ENCODE measurements at places on chromosomes 12 and 14.

DNA sequence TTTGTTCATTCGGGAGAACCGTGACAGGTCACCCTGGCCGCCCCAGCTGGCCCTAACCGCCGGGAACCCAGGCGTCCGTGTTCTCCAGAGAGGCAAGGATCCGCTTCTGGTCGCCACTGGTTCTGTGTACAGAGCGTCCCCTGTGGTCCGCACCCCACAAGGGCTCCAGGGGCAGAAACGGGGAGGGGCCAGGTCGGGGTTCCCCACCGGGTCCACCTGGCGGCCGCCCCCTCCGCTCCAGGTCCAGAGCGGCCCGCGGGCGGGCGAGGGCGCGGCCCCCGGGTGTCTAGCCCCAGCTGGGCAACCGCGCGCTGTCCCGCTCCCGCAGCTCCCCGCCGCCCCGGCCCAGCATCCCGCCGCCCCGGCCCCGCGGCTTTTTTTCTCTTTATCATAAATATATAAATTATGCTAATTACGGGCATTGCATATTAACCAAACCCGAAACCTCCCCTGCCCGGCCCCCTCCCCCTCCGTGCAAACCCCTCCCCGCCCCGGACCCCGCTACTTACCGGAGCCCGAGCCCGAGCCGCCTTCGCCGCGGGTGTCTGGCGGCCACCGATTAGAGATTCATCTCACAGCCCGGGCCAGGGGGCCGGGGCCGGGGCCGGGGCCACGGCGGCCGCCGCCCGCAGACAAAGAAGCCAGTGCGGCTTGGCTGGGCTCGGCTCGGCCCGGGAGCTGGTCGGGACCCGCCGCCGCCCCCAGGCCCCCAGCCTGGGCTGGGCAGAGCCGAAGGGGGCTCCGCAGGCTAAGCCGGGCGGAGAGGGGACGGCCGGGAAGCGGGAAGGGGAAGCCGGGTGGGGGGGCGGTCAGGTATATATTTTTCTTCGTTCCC lies 512 bp downstream of the POU6F1 start:
- DNase-seq = no peak

DNA sequence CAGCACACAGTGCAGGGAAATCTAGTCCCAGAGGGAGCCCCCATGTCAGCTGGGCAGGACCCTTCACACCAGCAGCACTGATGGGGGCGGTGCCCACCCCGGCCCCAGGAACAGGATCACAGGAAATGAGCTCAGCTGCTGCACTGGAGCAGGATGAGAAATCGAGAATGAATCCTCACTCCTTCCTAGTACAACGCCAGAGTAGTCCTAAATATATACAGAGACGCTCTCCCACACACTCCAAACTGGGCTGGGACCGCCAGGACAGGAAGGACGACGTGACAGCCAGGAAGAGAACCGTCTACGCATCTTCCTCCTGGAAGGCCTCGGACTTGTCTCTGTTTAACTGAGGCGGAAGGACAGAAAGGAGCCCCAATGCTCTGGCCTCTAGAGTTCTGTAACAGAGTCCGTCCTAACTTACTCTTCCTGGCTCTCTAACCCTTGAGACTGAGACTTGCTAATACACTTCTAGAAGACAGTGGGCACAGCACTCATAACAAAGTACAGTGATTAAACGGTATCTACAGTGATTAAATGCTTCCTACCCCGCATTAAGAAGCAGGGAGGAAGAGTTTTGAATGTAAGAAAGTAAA lies 33.4 kb downstream of the CDC42BPB start:
- DNase-seq = no peak

- DNase-seq = no peak
Measured at GRCh38 chr14:64715146-64715627, 11.0 kb downstream of the PLEKHG3 start.

DNA sequence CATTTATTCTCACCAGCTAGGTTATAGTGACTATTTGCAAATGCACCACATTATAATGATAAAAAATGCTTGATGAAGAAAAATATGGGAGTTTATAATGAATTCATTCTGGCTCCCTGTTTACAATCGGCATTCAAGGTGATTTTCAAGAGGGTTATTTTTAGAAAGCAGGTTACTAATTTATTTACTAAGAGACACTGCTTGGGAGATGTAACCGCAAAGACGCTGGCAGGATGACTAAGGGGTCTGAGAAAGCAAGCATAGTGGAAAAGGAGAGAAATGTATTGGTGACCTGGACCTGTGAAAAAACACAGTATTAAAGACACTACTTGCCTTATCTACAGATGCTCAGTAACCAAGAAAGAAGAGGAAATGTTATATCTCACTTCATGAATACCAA lies 13.3 kb upstream of the PITPNM2 start:
- DNase-seq = no peak

GRCh38 chr14:60151715-60152114 lies 13.5 kb downstream of the DHRS7 start:
- DNase-seq = peak; percentile 33

DNA sequence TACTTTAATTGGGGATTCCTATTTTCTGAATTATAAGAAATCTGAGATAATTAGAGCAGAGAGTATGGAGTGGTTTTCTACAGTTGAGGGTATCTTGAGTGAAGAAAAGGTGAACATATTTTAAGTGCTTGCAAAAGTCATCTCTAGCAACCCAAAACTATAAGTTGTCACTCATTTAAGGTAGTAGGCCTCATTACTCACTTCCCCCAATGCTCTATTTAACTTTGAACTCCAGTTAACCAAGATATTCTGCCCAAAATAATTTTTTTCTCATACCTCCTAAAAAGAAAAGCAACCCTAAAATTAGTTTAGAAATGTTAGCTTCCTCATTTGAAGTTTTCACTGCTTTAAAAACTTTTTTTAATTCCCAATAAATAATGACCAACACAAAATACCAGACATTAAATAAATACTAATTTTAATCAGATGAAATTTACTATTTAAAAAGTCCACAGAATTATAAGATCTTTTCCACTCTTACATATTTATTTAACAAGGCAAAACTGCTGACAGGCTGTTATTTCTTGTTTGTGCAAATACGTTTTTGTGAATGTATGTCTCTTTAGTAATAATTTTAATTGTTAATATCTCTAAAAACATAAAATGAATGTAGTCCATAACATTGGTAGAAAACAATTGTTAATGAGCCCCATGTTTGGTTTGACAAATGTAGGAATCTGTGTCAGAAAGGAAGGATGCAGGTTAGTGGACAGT lies 47.8 kb downstream of the VRK1 start:
- no peak for DNase-seq

GRCh38 chr14:92783813-92784431 lies 10.2 kb upstream of the GOLGA5 start:
- DNase-seq = peak; percentile 51

DNA sequence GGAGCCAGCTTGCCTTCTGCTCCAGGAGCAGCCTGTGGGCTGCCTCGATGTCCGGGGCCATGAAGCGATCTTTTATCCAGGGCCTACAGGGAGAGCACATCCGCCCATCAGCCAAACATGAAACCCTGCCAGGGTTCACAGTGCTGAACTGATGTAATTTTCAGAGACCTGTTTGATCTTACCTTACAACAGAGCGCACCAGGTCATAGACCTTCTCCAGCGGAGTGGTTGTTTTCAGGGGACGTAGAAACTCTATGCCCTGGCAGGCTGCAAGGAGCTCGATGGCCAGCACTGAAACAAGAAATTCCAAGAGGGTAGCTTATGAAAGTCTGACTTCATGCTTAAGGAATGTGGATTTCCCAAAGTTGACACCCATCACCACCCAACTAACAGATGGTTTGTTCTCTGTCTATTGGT lies 19.7 kb downstream of the HAL start:
- no peak for DNase-seq

DNA sequence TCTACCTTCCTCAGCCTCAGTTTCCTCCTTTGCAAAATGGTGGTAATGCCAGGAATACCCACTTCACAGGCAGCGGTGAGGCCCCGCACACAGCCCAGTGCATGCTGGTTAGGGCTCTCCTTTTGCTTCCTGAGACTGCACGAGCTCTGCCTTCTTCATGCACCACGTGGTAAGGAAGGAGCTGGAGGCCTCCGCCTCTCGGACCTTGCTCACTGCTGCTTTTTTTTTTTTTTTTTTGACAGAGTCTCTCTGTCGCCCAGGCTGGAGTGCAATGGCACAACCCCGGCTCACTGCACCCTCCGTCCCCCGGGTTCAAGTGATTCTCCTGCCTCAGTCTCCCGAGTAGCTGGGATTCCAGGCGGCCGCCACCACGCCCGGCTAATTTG lies 18.1 kb downstream of the TAMALIN start:
- no peak for DNase-seq

GRCh38 chr14:105340821-105341733 lies 26.5 kb downstream of the PACS2 start:
- no peak for DNase-seq

- DNase-seq = no peak
Measured at GRCh38 chr14:92969430-92969829, 46.5 kb downstream of the CHGA start.

DNA sequence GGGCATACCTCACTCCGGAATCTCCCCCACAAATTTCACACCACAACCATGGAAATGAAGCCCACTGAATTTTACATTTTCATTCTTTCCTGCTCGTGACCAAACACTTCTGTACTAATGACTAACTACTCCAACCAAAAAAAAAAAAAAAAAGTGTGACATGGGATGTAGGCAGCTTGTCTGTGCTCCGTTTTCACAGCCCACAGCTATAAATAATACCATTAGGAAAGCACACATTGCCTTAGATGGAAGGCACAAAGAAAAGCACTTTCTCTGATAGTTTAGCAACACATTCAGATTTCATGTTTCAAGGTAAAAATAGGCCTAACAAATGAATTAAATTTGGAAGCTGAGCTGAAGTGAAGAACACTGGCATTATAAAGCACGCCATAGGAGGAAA lies 42.5 kb downstream of the DUSP6 start:
- DNase-seq = no peak

DNA sequence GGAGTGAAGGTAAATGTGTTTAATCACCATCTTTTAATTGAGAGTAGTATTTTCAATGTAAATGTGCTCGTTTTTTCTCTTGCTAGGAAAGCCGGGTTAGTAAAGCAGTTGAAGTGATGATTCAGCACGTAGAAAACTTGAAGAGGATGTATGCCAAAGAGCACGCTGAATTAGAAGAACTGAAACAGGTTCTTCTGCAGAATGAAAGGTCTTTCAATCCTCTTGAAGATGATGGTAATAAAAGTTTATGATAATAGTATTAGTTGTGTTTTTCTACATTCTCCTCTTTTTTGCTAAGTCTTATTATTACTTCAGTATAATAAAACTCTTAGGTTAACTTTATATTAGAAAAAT lies 93.9 kb downstream of the DNAI7 start:
- DNase-seq = no peak

GRCh38 chr12:112303004-112303403 lies 79.2 kb downstream of the HECTD4 start:
- peak; percentile 9 for DNase-seq

GRCh38 chr12:43893670-43894069 lies 57.8 kb downstream of the TMEM117 start:
- DNase-seq = no peak

DNA sequence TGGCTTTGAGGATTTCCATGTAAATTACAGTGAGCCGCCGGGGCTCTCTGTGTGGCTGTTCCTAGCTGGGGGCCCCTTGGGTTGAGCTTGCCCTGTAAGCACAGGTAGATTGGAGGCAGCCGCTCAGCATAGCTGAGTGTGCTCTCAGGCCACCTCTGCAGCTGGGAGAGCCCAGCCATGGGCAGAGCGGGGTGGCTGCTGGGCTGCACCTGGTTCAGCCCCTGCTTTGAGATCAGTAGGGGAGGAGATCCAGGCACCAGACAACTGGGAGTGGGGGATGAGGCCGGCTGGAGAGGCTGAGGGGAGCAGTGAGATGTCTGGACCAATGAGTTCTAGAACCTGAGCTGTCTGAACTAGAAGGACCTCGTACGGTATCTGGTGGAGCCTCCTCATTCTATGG lies 44.8 kb downstream of the CACNA1C start:
- no peak for DNase-seq

DNA sequence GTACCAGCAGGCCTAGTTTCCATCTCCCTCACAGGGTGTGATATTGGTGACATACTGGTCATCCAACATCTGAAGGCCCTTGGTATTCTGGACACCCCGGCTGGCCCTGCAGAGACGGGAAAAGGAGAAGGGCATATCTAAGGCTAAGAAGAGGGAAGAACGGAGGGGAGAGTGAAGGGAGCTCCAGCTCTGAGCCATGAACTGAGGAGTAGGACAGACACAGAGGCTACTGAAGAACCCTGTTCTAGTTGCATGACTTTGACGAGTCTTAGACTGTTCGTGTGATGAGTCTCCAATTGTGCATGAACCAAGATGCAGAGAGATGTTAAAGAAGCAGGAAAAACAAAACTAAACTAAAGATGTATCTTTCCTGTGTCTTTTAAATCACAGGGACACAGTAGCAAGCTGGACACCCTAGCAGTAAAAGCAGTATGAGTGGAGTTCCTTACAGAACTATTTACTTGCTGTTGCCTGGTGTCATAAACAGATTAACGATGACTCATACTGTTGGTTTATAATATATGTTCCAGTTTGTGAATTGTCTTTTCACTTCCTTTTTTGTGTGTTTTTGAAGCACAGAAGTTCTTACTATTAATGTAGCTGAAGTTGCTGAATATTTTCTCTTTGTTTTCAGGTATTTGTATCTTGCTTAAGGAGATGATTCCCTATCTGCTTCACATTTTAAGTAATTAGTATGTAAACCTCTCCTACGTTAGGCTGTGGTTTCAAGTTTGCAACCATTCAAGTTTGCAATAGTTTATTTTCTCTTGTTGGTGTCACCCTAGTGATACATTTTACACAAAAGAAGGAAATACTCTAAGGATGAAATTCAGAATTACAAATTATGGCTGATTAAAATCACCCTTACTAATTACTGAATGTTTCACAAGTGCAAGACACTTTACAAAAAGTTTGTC lies 15.7 kb downstream of the FAR2 start:
- DNase-seq = no peak

GRCh38 chr12:131213896-131214442 lies 260.3 kb downstream of the ADGRD1 start:
- no peak for DNase-seq

GRCh38 chr14:33120966-33121365 lies 182.3 kb downstream of the NPAS3 start:
- DNase-seq = no peak

DNA sequence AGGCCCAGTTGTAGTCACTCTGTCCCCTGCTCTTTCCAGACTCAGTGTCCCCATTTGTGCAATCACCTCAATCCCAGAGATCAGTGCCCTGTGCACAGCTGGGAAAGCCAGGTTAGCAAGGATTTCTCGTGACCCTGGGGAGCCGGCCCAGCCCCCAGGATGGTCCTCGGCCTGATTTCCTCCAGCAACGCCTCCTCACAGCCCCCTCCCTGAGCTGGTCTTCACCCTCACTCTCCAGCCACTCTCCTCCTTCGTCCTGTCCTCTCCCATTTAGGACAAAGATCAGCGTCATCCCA lies 194.8 kb upstream of the C14orf180 start:
- DNase-seq = no peak

- DNase-seq = no peak
Measured at GRCh38 chr14:75188520-75189268, 12.3 kb upstream of the TMED10 start.
